ENCODE measurements at places on chromosomes 2 and 18. TPM values are rescaled to one million over a fixed set of nuclear protein-coding genes. Genes with fewer than 3 reads are reported as not detected.

SNTG2 gene
- 1.3 TPM for total RNA-seq

C2orf69 gene
- total RNA-seq: 14.4 TPM

TMEM37 gene
- total RNA-seq: under 0.01 TPM

FSHR gene
- not detected for total RNA-seq

ACKR3 gene
- total RNA-seq: 5.4 TPM

PAX8 gene
- 0.38 TPM for total RNA-seq

GPAT2 gene
- total RNA-seq: 7.6 TPM

POTEC gene
- total RNA-seq: under 0.01 TPM

IL18R1 gene
- 0.96 TPM for total RNA-seq

ACTR1B gene
- 66.5 TPM for total RNA-seq

PROM2 gene
- under 0.01 TPM for total RNA-seq

ANKRD29 gene
- 3.9 TPM for total RNA-seq

CHRND gene
- total RNA-seq: not detected

DUSP19 gene
- 7.3 TPM for total RNA-seq

HOXD4 gene
- total RNA-seq: 0.56 TPM

All from regular cardiac myocyte (primary cell).